ENCODE measurements at places on chromosomes 2 and 18.

DNA sequence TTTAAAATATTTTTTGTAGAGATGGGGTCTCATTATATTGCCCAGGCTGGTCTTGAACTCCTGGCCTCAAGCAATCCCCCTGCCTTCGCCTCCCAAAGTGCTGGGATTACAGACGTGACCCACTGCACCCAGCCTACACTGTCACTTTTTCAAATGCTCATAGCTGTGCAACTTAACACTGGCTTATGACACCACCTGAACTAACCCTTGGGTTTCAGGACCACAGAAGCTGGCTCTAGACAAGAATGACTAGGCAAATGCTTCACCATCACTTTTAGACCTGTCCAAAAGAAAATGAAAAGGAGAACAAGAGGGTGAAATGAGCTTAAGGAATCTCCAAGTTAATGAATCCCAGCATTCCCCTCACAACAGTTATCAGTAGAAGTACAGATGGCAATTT is 13.3 kb downstream of the ERCC3 start:
- no peak for DNase-seq

DNA sequence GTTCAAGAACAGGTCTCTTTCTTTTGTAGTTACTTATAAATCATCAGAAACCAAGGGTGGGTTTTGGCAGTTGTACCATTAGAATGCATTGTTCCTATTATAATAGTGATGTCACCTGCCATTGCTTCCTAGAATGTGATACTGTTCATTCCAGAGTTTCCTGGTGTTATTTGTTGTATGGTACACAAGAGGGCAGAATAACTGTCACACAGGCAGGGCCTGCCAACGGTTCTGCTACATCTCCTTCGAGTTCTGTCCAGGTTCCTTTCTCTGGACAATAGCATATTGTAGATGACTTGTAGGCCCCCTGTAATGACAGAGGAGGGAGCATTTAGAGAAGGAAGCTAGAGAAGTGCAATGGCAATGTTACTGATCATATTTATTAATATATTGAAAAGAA is 98.3 kb downstream of the KLHL14 start:
- DNase-seq: no peak

DNA sequence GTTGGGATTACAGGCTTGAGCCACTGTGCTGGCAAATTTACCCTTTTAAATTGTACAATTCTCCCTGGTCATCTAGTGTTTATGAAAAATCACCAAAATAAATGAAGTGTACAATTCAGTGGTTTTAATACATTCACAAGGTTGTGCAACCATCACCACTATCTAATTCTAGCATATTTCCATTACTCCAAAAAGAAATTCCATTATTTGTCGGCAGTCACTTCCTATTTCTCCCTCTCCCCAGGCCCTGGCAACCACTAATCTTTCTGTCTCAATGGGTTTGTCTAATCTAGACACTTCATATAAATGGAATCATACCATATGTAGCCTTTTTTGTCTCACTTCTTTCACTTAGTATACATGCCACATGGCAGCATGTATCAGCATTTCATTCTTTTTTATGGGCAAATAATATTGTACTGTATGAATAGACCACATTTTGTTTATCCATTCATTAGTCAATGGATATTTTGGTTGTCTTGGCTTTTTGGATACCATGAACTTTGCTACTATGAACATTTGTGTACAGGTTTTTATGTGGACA is 12.6 kb upstream of the POLE4 start:
- DNase-seq: no peak

GRCh38 chr18:28960146-28960545 is 783.2 kb upstream of the CDH2 start:
- no peak for DNase-seq

DNA sequence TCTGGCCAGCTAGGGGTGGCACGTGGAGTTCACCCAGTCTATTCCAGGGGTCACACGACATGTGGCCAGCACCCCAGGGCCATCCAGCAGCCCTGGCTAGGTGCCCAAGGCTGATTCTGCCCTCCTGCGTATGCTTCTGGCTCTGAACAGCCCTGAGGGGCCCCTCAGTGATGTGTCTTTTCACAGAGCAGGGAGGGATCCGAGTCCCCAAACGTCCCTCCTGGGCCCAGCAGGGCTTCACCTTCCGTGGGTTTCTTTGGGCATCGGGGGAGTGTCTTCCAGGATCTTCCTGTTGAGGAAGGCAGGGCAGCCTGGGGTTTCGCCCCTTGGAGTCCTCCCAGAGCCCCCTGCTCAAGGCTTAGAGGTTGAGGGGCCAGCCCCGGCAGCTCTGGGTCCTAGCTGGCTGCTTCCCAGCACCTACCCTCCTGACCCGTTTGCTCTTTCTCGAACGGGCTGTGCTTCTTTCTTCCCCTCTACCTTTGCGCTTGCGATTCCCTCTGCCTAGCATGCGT is 165.9 kb downstream of the DYSF start:
- DNase-seq: peak; percentile 26

DNA sequence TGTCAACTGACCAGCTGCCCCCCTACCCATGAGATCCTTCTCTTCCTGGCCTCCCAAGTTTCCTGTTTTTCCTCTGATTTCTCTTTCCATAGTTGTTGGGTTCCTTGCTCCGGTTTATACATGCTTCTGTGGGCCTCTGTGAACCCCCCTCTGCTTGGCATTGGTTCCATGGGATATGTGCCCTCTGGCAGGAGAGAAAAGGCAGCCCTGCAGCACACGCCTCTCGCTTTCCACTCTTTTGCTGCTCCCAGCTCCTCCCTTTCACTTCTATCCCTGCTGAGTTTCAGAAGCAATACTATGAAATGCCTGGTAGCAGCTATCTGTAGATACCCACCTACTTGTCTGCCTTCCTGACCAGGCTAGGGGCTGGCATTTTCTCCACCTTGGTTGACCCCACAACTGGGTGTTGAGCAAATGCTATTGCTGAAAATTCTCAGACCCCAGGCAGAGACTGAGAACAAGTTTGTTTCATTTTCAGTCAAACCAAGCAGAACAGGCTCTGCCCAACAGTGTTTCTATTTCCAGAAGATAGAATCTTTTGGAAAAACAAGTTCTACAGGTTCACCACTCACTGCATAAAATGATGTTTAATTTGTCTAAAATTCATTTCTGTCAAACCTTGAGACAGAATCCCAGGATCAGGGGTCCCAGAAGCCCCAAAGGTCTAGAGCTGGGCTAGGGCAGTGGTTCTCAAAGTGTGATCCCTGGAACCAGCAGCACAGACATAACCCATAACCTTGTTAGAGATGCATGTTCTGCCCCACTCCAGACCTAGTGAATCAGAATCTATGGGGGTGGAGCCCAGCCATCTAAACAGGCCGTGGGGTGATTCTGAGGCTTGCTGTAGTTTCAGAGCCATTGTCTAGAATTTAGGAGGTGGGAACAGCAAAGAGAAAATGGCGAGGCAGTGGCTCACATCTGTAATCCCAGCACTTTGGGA is 13.4 kb downstream of the CAPG start:
- DNase-seq: no peak

DNA sequence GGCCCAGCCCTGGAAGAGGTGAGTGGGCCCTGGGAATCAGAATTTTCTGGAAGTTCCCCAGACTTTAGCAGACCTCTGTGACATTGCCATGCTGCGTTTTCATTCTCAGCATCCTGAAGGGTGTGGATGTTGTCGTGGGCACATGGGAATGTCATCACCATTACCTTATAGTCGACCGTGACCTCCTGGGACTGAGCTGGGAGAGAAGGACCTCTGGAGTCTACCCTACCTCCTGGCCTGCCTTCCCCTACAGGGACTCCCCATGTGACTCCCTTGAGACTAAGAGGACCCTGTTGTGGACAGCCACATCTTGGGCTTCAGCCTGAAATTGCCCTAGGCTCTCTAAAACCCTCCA is 43.0 kb downstream of the CNGA3 start:
- no peak for DNase-seq

DNA sequence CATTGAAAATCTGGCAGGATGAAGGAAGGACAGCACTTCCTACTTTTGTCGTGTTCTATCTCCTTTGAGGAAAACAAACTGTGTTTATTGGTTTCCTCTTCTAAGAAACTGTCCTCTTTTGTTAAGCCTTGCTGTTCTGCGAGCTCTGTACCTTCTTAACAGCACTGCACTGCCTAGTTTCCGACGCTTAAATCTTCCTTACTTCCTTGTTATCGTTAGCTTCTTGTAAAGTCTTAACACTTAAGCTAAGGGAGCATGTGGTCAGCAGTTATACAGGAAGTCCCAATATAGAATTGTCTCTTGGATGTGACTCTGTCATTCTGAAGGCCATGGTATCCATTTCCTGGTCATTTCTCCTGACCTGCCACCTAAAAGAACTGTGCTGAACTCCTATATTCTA is 552.8 kb upstream of the NRP2 start:
- no peak for DNase-seq

DNA sequence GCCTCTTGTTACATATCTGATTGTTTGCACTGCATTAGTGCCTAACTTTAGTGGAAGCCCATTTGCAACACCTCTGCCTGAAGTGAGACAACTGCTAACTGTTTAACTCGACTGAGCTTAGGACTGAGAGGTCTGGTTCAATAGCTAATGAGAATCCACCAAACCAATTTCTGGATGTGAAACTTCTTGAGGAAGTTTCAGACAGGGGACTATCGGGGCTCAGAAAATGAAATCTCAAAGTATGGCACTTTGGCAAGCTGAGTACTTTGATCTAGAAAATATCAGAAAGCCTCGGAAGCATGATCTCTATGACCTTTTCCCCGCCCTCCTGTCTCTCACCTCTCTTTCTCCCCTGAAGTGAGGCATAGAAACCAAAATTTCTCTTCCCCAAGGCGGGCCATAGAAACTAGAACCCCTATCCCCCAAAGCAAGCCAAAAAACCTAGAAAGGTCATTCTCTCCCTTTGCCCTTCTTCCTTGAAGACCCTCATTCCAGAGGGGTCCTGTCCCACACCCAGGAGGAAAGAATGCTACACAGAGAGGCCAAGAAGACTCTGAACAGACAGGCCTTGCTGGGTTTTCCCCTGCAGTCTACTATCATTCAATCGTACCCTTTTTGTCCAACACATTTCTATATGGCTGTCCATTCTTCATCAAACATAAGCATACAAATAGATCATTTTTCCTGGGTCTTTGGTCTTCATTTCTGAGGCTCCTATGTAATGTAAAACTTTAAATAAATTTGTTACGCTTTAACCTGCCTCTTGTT is 69.6 kb upstream of the CREB1 start:
- no peak for DNase-seq

DNA sequence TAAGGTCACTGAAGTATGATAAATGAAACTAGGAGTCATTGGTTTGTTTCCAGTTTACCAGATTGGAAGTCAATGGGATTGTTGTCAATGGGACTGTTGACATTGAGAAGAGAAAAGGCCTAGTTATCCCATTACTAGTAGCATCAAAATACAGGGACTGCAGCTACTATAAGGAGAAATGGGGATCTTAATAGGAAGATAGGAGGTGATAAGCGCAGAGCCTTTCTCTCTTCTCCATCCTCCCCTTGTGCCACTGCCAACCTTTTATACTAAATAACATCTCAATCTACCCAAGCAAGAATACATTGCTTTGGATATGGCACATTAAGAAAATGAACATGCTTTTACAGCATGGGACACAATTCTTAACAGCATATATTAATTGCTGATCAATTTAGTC is 10.5 kb upstream of the BBS5 start:
- DNase-seq: no peak

DNA sequence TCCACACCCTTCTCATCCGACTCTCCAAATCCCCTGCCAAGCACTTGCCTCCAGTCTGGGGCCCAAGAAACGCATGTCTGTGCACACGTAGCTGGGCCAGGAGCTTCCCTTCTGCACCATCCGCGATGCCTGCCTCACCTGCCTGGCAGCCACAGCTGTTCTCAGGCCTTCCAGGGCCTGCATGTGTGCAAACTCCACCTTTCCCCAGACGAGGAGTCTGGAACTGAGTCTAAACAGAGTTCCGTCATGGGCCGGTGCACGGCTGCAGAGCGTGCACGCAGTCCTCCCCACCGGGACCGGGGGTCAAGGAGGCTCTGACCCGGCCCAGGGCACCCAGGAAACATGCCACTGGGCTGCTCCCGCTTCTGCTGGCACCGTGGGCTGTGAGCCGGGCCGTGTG is 66.8 kb upstream of the SALL3 start:
- no peak for DNase-seq

DNA sequence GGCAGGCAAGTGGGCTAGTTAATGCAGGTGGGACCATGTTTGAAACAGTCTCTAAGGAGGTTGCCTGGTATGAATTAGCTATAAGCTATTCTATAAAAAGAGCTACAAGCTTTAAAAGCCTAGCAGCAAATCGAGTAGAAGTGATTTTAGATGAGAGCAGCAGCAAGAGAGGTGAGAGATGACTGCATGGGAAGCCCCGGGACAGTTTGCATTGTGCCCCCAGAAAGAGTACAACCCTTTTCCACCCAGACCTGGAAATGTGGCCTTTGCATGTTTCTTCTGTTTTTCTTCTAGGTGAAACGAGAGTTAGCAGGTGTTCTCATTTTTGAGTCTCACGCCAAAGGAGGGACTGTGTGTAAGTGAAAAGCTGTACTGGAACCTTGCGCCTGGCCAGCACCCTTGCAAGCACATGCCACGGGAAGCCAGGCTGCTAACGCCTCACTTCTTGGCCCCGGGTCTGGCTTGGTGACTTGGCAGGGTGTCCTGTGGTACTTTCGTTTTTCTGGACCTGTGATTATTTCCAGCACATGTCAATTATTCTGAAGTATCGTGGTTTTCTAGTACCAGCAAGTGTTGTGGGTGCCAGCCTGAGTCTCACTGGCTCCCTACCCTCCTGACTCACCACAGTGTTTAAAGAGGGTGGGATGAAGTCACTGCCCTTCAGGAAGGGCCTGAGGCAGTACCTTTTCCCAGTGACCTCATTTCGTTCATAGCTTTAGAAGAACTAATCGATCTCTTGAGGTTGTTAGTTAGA is 90.3 kb upstream of the MAP3K20 start:
- no peak for DNase-seq
